CD8-positive, alpha-beta memory T cell (primary cell): ENCODE measurements at places on chromosomes 2 and 18. TPM values are rescaled to one million over a fixed set of nuclear protein-coding genes. Genes with fewer than 3 reads are reported as not detected.

DNA sequence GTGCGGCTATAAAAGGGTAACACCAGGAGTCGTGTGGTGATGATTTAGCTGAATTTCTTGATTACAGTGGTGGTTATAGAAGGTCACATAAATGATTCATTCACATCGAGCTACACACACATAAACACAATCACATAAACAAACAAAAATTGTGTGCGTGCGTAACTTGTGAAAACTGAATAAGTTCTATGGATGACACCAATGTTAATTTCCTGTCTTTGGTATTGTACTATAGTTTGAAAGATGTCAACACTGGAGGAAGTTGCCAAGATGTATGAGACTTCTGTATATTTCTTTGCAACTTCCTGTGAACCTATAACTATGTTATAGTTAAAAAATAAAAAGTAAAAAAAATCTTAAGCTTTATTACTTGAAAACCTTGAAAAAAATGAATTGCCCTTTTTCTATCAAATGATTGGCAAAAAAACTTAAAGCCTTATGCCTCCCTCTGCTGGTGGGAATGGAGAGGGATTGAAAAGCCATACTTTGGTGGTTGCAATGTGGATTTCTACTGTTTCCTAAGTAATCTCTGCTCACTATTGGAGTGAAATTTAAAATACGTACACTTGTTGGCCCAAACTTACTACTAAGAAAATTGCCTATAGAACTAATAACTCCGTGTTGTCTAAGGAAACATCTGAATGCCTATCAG, 227.7 kb downstream of the RPIA start:
- DNase-seq, result no peak
- no peak overlapping the region for H3K4me3 ChIP-seq
- no peaks in the 10 kb centered on the region for H3K27me3 ChIP-seq
- no peaks in the 10 kb centered on the region for H3K4me1 ChIP-seq
- no peak overlapping the region for H3K27ac ChIP-seq

GRCh38 chr2:114661971-114662939, 219.8 kb downstream of the DPP10 start:
- no peak overlapping the region for H3K27ac ChIP-seq
- no peak for DNase-seq
- no peak overlapping the region for H3K4me3 ChIP-seq

GRCh38 chr18:8623549-8624106, 14.4 kb downstream of the RAB12 start:
- DNase-seq, result no peak
- H3K27me3 ChIP-seq, result no peaks in the 10 kb centered on the region
- no peak overlapping the region for H3K4me3 ChIP-seq
- no peak overlapping the region for H3K27ac ChIP-seq

DNA sequence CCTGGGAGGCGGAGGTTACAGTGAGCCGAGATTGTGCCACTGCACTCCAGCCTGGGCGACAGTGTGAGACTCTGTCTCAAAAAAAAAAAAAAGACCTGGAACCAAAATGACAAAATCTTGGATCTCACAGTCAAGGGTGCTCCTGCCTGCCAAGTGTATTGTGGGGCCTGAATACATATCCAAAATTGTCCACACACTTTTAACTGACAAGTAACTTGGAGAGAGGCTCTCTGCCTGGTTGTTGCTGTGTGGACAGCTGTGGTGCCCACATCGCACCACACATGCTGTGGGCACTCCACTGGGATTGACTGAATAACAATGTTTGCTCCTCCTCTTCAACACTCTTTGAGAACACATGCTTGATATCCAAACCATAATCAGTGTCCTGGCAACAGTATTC, 117.6 kb upstream of the REV1 start:
- no peaks in the 10 kb centered on the region for H3K27me3 ChIP-seq
- no peak overlapping the region for H3K27ac ChIP-seq
- H3K4me1 ChIP-seq, result no peaks in the 10 kb centered on the region
- no peak overlapping the region for H3K4me3 ChIP-seq
- no peaks in the 10 kb centered on the region for H3K36me3 ChIP-seq

GRCh38 chr2:193315428-193316091, 1120.8 kb upstream of the TMEFF2 start:
- H3K27me3 ChIP-seq, result no peaks in the 10 kb centered on the region
- no peaks in the 10 kb centered on the region for H3K4me1 ChIP-seq
- H3K4me3 ChIP-seq, result no peak overlapping the region

- no peak for DNase-seq
- no peaks in the 10 kb centered on the region for H3K36me3 ChIP-seq
- no peaks in the 10 kb centered on the region for H3K27me3 ChIP-seq
- peaks cover 18% of the 10 kb centered on the region for H3K4me1 ChIP-seq
- H3K4me3 ChIP-seq, result no peak overlapping the region
Measured at GRCh38 chr2:64196963-64197362, 52.7 kb upstream of the PELI1 start.

GRCh38 chr2:237864940-237865622, 5.7 kb downstream of the RAMP1 start:
- no peaks in the 10 kb centered on the region for H3K27me3 ChIP-seq
- no peak for DNase-seq
- H3K36me3 ChIP-seq, result no peaks in the 10 kb centered on the region
- H3K4me3 ChIP-seq, result no peak overlapping the region

DNA sequence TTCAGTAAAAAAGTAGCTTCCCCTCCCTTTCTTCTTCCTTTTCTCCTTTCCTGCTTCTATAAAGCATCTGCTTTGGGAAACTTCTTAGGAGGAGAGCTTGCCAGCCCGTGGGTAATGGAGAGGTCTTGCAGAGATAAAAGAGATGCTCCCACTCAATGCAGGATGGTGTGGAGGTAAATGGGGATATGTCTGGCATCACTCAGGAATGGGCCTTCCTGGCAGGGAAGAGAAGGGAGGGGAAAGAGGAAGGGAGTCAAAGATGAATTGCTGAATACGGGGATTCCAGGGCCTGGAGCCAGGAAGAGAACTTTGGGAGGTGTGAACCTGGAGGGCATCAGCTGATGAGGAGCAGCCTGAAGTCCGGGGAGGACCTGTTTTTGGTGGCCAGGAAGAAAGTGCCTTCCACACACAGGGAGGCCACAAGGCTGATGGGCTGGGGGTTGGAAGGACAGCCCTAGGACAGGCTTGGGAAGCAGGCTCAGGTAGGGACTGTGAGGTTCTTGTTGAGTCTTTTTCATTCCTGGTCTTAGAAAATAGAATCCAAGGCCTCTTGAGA, 25.2 kb downstream of the IL1B start:
- peaks cover 7% of the 10 kb centered on the region for H3K4me1 ChIP-seq
- H3K4me3 ChIP-seq, result no peak overlapping the region
- DNase-seq, result no peak
- H3K36me3 ChIP-seq, result no peaks in the 10 kb centered on the region
- no peak overlapping the region for H3K27ac ChIP-seq

- H3K36me3 ChIP-seq, result no peaks in the 10 kb centered on the region
- no peak overlapping the region for H3K4me3 ChIP-seq
- no peak overlapping the region for H3K27ac ChIP-seq
Measured at GRCh38 chr2:18833941-18834340, 244.6 kb upstream of the NT5C1B start.

GRCh38 chr2:207103132-207103531, 62.6 kb downstream of the KLF7 start:
- no peaks in the 10 kb centered on the region for H3K4me1 ChIP-seq
- H3K27ac ChIP-seq, result no peak overlapping the region
- H3K36me3 ChIP-seq, result no peaks in the 10 kb centered on the region
- no peak for DNase-seq
- no peak overlapping the region for H3K4me3 ChIP-seq
- no peaks in the 10 kb centered on the region for H3K27me3 ChIP-seq

DNA sequence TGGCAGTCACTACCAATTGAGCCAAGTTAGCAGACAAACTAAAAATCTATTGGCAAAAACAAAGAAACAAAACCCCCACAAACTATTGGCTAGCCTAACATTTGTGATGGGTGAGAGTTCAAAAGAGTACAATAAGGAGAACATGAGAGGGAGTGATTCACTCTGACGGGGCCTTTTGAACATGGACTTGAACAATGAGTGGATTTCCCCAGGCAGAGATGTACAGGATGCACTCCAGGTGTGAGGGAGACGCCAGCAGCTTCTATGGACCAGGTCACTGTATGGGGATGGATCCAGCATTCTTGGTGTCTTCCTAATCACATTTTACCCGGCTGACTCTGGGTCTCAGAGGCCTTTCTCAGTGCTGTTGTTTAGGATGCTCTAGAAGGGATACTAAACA, 167.5 kb upstream of the SMAD2 start:
- no peak overlapping the region for H3K4me3 ChIP-seq
- H3K36me3 ChIP-seq, result no peaks in the 10 kb centered on the region
- DNase-seq, result no peak
- H3K27me3 ChIP-seq, result no peaks in the 10 kb centered on the region
- no peak overlapping the region for H3K27ac ChIP-seq

- H3K4me1 ChIP-seq, result no peaks in the 10 kb centered on the region
- no peaks in the 10 kb centered on the region for H3K36me3 ChIP-seq
- H3K27me3 ChIP-seq, result no peaks in the 10 kb centered on the region
- no peak overlapping the region for H3K4me3 ChIP-seq
- no peak overlapping the region for H3K27ac ChIP-seq
Measured at GRCh38 chr2:179186126-179186525, 78.5 kb downstream of the SESTD1 start.

- peaks cover 79% of the 10 kb centered on the region for H3K4me1 ChIP-seq
- no peak overlapping the region for H3K4me3 ChIP-seq
- no peaks in the 10 kb centered on the region for H3K36me3 ChIP-seq
- no peaks in the 10 kb centered on the region for H3K27me3 ChIP-seq
Measured at GRCh38 chr2:62209427-62209991, 13.6 kb downstream of the B3GNT2 start.

DNA sequence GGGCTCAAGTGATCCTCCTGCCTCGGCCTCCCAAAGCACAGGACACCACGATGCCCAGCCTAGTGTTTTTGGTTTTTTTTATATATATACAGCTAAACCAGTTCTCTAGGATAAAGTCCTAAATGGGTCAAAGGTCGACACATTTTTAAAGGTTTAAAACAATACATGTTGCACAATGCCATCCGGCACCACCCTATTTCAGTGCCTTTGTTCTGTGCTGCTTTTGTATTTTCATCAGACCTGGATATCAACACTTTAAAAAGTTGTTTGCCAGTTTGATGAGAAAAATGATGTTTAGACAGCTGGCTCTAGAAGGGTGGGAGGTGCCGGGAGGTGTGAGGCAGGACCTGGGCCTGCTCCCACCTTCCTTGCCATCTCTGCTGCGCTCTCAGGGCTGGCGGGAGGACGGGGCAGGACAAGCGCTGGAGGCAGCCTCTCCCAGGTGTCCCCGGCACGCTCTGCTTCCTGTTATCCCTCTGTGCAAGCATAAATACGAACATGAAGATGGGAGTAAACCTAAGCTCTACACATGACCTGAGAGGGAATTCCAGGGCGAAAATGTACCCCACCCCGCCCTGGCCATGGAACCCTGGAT, 103.7 kb downstream of the HS6ST1 start:
- H3K36me3 ChIP-seq, result no peaks in the 10 kb centered on the region
- no peak overlapping the region for H3K27ac ChIP-seq
- DNase-seq, result no peak
- no peak overlapping the region for H3K4me3 ChIP-seq
- H3K27me3 ChIP-seq, result no peaks in the 10 kb centered on the region

GRCh38 chr2:215396595-215397313, 39.1 kb downstream of the FN1 start:
- DNase-seq, result no peak
- no peaks in the 10 kb centered on the region for H3K36me3 ChIP-seq
- no peaks in the 10 kb centered on the region for H3K27me3 ChIP-seq
- H3K27ac ChIP-seq, result no peak overlapping the region
- H3K4me1 ChIP-seq, result no peaks in the 10 kb centered on the region
- H3K4me3 ChIP-seq, result no peak overlapping the region

- no peaks in the 10 kb centered on the region for H3K27me3 ChIP-seq
- H3K4me1 ChIP-seq, result peaks cover 26% of the 10 kb centered on the region
- no peak overlapping the region for H3K4me3 ChIP-seq
- no peak for DNase-seq
- H3K27ac ChIP-seq, result no peak overlapping the region
Measured at GRCh38 chr18:63141778-63142176, 177.8 kb downstream of the BCL2 start.

GRCh38 chr2:200159829-200160781, 146.4 kb upstream of the SPATS2L start:
- H3K27ac ChIP-seq, result no peak overlapping the region
- H3K36me3 ChIP-seq, result no peaks in the 10 kb centered on the region
- H3K4me1 ChIP-seq, result no peaks in the 10 kb centered on the region
- no peak overlapping the region for H3K4me3 ChIP-seq
- no peaks in the 10 kb centered on the region for H3K27me3 ChIP-seq
- DNase-seq, result no peak

DNA sequence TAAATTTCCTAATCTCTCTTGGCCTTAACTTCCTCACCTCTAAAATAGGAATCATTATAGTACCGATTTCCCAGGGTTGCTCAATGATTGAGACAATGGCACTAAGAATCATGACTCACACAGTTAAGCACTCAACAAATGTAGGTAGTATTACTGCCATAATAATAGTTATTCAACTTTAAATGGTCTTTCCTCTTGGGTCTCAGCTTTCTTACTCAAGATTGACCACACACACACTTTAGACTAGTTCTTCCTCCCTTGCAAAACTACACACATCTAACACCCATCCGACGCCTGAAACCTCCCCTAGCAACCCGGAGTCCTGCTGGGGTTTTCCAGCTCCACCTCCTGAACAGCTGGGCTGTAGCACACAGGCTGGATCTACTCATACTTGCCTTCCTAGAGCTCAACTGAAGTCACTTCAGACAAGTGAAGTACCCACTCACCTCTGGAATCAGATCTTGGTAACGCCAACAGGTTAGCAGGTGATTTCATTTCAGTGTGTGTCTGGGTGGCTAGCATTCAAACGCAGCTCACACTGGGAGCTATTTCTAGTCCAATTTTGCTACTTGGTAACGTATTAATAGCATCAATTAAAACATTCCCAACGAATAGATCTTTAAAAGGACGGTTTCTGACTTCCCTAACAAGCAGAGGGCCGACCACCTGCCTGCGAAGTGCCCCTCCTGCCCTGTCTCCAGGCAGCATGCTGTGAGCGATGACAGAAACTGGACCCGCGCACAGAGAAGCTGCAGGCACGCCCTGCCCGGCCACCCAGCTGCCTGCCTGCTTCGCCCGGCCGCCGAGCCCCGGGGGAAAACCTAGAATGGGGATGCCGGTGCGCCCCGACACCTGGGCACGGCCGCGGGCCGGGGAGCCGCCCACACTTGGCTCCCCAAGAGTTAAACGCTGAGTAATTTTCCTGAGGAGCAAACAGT, 1.1 kb downstream of the UXS1 start:
- H3K4me3 ChIP-seq, result peak overlapping the region; percentile 77
- peak overlapping the region; percentile 62 for H3K27ac ChIP-seq
- no peaks in the 10 kb centered on the region for H3K36me3 ChIP-seq
- DNase-seq, result peak; percentile 34

DNA sequence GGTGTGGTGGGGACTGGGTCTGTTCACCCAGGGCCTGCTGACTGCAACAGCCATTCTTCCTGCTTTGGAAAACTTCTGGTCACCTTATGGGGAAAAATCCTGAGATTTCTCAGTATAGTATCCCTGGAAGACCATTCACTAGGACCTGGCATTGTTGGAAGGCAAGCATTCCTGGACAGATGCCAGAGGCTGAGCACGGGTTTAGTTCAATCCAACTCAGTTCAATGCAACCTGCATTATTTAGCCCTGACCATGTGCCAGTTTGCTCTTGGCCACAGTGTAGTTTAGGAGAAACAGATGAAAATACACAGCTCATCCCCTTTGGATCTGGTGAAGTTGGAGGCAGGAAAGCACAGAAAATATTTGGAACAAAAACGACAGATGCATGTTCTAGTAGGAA, 95.9 kb downstream of the LPIN1 start:
- no peaks in the 10 kb centered on the region for H3K27me3 ChIP-seq
- no peak for DNase-seq
- H3K4me1 ChIP-seq, result no peaks in the 10 kb centered on the region

Gene ALKAL2
- total RNA-seq, result not detected

Gene SLC5A7
- not detected for total RNA-seq

Gene PTPRN
- not detected for total RNA-seq

Gene NABP1
- 44.9 TPM for total RNA-seq

Gene VAMP5
- total RNA-seq, result 28.0 TPM

Gene ZDBF2
- total RNA-seq, result 7.6 TPM

Gene NAT8
- total RNA-seq, result not detected

Gene LOXHD1
- not detected for total RNA-seq

Gene CD207
- total RNA-seq, result not detected
